Stimulated activated CD8-positive, alpha-beta memory T cell treated with anti-CD3 and anti-CD28 coated beads, Interleukin-4, amount 100 ng/mL, for 1 hour (primary cell): ENCODE measurements at places on chromosomes 5 and 9.

DNA sequence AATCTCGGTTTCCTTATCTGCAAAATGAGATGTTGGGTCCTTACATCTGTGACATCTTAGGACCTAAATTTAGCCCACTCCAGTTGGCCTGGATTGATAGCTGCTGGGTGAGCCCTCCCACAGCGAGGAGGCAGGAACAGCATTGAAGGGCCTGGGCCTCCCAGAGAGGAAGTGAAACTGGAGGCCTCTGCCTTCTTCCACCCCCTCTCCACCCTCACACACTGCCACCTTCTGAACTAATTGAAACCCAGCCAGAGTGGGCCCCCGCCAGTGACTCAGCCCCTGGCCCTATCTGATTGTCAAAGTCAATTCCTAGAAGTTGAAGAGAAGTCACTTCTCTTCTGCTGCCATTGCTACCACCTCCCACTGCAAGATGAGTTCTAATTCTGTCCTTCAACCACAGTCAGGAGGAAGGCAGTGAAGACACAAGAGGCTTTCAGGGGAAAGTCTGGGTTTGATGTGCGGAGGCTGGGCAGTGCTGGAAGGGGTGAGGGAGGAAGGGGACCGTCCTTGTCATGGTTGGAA lies 55.2 kb upstream of the NEK6 start:
- peak; percentile 11 for DNase-seq

DNA sequence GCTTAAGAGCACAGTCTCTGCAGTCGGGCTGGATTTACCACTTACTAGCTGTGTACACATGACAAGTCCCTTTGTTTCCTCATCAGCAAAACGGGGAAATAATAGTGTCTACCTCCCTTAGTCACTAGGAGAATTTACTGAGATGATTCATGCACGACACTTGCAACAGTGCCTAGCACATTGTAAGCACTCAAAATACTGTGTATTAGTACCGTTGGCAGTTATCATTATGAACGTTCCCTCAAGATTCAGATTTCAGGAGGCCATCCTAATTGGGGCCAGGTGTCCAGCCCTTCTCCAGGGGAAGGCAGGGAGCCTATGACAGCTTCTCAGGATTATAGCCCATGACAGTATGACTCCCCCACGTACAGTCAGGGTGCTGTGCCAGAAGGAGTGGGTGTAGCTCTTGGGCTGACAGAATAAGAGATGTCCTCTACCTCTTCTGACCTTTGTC lies 164.3 kb downstream of the DOCK2 start:
- no peak for DNase-seq

GRCh38 chr5:94024101-94024500 lies 282.7 kb upstream of the POU5F2 start:
- DNase-seq: no peak

DNA sequence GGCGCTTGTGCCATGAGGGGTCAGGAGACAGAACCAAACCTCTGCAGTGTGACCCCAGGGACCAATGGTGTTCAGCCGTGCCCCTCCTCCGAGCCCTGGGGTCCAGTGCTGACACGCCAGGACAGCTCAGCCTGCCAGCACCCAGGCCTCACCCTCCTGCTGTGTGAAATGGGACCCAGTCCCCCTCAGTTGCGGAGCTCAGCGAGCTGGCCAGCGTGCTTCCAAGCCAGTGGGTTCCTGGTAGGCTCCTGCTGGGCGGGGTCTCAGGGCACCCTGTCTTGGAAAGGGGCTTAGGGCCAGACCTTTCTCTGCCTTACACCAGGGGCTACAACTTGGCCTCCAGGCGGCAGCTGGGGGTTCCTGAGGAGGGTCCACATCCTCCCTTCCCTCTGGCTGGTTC lies 4.4 kb downstream of the RNF44 start:
- no peak for DNase-seq

DNA sequence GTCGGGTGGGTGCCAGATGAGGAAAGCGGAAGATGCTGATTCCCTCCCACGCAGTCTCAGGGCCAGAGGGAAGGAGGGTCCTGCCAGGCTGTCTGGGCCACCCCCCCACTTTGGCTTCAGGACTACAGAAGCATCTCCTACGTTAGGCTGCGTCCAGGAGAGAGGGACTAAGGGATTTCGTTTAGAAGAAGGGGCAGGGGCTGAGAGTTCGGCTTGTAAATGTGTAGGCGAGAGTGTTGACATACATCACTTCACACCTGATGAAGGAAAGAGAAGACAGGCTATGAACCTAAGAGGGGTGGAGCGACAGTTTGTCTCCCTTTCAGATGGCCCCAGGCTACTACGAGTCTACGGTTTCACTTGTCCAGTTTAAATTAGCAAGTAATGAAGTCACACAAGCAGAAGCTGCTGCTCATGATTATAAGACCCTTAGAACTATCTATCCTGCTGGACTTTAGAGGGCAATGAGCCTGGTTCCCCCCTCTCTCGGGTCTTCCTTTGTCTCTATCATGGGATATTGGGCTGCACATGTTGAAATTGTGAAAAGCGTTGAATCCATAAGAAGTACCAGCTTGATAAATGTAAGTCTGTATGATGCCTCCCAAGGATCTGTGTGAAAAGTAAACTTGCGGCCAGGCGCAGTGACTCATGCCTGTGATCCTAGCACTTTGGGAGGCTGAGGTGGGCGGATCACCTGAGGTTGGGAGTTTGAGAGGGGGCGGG lies 193.0 kb downstream of the AOPEP start:
- no peak for DNase-seq

GRCh38 chr9:91253488-91253887 lies 108.2 kb downstream of the AUH start:
- DNase-seq: no peak

DNA sequence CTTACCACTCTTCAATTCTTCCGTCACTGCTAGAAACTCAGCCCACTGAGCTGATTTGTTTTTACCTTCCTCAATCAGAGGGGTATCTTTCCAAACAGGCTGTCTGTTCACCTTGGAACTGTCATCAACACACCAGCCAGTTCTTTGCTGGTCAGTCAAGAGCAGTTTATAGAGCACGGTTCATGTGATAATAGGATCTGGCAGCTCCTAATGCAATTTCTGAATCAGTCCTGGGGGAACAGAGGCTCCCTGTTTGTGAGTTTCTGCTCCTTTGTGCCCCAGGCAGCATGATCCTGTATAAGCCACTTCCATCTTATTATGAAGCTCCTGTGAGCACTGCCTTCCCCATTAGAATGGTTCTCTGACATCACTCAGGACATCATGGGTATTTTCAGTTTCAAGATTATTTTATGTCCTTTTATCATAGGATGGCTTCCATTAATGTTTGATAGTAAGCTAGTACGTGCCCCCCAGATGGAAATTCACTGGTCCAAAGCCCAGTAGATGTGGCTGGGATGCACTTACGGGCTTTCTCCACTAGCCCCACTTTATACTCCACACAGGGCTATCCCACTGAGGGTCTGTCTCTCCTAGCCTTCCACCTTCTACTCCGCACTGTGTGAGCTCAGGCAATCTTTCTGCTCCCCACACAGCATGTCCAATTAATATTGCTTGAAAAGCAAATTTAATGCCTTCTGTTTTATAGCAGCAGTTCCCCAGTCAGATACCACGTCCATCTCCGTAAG lies 85.5 kb upstream of the SPIN1 start:
- DNase-seq: no peak

DNA sequence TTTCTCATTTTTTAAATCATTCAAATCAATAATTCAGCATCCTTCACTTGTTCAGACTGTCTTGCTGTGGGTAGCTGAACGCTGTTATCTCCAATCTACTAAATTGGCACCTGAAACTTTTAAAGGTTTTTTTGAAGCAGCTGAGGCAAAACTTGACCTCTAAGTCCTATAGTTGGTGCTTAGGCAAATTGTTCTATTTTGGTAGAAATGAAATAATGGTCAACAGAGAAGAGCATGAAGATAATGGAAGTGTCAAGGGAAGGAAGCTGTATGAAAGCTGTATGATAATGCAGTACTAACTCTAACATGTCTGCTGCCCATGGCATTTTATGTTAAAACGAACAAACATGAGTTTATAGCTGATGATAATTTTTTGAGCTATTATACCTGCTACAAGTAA lies 138.0 kb downstream of the GDNF start:
- no peak for DNase-seq

DNA sequence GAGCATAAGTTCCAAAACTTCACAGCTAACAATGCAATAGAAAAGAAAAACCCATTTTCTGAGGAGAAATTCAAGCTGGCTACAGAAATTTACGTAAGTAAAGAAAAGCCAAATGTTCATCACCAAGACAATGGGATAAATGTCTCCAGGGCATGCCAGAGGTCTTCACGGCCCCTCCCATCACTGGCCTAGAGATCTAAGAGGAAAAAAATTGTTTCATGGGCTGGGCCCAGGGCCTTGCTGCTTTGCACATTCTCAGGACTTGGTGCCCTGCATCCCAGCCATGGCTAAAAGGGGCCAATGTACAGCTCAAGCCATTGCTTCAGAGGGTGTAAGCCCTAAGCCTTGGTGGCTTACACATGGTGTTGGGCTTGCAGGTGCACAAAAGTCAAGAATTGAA lies 443.6 kb downstream of the ELAVL2 start:
- no peak for DNase-seq

DNA sequence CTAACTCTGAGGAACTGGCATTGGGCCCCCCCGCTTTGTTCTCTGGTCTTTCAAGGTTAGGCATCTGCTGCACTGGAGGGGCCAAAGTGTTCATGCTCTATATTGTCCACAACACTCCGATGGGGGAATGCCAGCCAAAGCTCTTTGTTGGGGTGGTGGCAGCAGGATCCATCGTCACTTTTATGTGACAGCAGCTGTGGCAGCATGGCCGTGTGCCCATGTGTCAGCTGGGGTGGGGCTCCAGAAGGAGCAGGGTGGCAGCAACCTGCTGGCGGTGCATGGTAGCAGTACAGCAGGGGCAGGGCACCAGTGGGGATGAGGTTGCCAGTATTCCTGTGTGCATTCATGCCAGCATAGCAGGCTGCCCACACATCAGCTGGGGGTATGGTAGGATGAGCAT lies 28.2 kb downstream of the ITGA2 start:
- DNase-seq: no peak
